Stimulated activated CD8-positive, alpha-beta memory T cell treated with anti-CD3 and anti-CD28 coated beads, Interleukin-4, amount 100 ng/mL, for 48 hours (primary cell): ENCODE measurements at places on chromosomes 13 and 19.

- no peak for DNase-seq
Measured at GRCh38 chr19:5134691-5135090, 165.8 kb downstream of the KDM4B start.

GRCh38 chr19:29855087-29855486 is 43.3 kb downstream of the CCNE1 start:
- no peak for DNase-seq

- DNase-seq: no peak
Measured at GRCh38 chr19:6706633-6706958, 13.9 kb downstream of the C3 start.

DNA sequence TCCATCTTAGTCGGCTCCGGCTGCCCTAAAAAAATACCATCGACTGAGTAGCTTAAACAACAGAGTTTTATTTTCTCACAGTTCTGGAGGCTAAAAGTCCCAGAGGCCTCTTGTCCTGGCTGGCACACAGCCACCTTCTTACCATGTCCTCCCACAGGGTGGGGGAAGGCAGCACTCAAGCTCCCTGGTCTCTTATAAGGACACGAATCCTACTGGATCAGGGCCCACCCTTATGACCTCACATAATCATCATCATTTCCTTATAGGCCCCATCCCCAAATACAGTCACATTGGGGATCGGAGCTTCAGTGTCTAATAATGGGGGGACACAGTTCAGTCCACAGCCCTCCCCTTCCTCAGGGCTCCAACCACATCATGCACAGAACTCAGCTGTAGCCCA is 2.6 kb upstream of the TUBA3C start:
- DNase-seq: no peak

GRCh38 chr13:38687246-38688229 is 661 bp downstream of the FREM2 start:
- no peak for DNase-seq

DNA sequence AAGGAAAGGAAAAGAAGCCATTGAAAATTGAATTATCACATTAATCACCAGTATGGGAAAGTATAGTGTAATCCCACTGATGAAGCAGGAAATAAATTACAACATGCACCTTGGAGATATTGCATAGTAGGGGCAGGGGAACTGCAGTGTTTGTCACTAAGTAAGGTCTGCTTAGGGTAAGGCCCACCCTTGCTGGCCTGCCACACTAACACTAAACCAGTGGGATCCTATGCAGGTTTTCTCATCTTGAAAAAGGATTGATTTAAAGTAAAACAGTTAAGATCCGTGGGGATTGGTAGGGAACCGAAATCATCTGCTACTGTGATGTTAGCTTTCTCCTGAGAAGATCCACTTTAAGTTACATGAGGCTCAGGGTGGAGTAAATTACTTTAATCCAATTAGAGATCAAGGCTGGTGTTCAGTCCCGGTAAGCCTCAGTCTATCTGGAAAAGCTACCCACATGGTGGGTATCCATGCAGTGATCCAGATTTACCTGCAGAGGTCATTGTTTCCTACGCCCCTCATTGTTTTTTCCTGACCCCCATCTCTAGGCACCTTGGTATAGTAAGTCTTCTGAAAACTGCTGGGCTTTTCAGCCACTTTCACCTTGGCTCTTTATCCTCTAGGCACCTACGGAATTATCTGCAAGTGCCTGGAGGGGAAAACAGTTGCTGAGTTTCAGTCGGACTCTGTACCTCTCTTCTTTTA is 1014.9 kb upstream of the ATXN8OS start:
- DNase-seq: no peak

DNA sequence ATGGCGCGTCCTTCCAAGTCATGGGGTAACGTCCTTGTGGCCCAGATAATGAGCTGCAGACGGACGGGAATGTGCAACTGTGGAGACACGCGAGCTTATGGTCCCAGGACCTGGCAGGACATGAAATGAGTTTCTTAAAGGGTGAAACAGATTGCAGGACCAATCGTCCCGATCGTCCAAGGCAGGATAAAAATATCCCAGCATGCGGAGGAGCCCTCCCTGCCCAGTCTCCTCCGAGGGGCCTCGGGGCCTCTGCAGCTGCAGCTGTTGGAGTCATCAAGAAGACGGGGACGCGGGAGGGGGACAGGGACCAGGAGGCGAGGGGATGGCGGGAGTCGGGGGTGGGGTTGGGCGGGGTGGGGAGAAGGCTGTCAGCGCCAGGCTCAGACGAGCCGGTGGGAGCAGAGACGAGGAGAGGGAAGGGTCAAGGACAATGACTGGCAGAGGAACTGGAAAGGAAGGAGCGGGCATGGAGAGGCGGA is 14.4 kb upstream of the GARIN5A start:
- no peak for DNase-seq

GRCh38 chr13:112647256-112647655 is 42.6 kb upstream of the ATP11A start:
- no peak for DNase-seq

DNA sequence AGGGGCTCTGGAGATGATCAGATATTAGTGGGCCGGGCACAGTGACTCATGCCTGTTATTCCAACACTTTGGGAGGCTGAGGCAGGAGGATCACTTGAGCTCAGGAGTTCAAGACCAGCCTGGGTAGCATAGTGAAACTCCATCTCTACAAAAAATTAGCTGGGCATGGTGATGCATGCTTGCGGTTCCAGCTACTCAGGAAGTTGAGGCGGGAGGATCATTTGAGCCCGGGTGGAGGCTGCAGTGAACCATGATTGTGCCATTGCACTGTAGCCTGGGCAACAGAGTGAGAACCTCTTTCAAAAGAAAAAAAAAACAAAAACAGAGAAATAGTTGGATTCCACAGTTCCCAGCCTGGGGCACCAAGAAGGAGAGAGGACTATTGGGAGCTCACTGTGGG is 17.9 kb upstream of the SHFL start:
- DNase-seq: no peak

- DNase-seq: no peak
Measured at GRCh38 chr13:97011446-97012131, 17.3 kb upstream of the OXGR1 start.

- DNase-seq: no peak
Measured at GRCh38 chr13:42798118-42798517, 16.7 kb downstream of the FAM216B start.

DNA sequence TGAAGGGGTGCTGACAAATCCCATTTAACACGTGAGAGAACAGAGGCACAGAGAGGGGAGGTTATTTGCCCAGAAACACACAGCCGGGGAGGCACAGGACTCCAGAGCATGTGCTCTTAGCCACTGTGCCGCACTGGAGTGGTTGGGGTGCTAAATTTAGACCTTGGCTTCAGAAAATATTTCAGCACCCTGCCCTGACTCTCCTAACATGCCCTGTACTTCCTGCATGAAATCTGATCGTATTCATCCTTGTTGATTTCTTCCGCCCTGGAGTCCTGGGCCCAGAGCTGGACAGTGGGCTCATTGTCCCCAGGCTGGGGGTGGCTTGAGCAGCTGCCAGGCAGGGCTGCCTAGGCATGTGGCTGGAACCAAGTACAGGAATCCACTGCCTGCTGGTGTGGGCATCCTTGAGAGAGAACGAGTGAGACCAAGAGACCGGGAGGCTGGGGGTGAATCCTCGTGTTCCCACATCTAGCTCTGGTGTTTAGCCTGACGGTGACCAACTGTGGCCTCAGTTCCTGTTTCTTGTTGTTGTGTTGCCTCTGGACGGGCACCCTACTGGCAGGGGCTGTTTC is 5.3 kb downstream of the SLC27A1 start:
- DNase-seq: no peak

GRCh38 chr19:33096005-33096404 is 15.0 kb downstream of the GPATCH1 start:
- DNase-seq: no peak

DNA sequence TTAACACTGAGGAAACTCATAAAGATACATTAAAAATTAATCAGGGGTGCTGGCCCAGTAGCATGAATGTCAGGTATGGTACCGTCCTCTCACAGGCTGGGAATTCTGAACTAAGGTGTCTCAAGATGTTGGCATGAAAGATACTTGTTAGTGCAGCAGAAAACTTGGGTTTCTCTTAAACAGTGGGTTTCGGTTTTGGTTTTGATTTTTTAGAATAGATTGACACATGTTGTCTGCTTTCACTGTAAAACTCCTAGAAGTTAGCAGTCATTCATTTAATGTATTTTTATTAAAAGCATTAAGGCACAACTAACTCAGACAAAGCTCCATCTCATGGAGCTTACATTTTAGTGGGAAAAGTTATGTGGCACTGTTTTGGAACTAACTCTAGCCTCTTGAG is 3.5 kb upstream of the OBI1 start:
- DNase-seq: no peak

- no peak for DNase-seq
Measured at GRCh38 chr19:52211203-52211602, 21.4 kb downstream of the PPP2R1A start.

DNA sequence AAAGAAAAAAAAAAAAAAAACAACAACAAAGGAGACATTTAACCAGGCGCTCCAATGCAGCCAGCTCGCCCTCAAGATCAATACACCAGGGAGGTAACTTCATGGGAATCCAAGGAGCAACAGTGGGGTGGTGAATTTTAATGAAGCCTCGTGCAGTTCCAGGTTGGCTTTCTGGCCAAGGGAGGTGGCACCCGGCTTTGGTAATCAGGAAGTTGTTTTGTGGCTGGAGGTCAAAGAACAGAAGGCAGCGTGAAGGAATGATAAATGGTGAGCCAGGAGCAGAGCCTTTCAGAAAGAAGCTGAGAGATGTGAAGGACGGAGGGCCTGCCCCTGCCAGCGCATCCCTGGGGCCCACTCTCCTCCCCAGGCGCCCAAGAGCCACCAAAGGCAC is 188.2 kb upstream of the TSC22D1 start:
- DNase-seq: no peak

GRCh38 chr13:40552895-40553294 is 113.5 kb downstream of the FOXO1 start:
- DNase-seq: no peak

- no peak for DNase-seq
Measured at GRCh38 chr19:14339741-14340140, 41.5 kb upstream of the ADGRE5 start.

DNA sequence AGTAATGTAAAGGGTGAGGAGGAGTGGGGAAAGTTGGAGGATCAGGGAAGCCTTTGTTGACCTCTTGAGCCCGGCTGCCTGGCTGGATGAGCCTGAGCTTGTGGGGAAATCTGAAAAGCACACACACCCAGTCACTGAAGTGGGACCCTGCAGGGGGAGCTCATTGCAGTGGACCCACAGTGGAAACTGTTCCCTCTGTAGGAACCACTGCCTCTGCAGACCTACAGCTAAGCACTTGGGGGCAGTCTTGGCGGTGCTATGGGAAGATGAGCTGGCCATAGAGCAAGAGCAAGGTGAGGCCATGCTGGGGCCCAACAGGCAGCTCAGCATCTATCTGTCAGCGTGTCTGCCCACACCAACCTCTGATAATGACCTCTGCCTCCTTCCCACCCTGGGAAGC is 294.8 kb downstream of the TSHZ3 start:
- DNase-seq: peak; percentile 45

GRCh38 chr13:33817513-33817900 is 442 bp upstream of the RFC3 start:
- DNase-seq: no peak

- no peak for DNase-seq
Measured at GRCh38 chr13:51475727-51476501, 23.1 kb upstream of the INTS6 start.

GRCh38 chr13:84739021-84739420 is 856.7 kb upstream of the SLITRK1 start:
- no peak for DNase-seq

- peak; percentile 38 for DNase-seq
Measured at GRCh38 chr13:111177081-111177711, 62.1 kb downstream of the ARHGEF7 start.

DNA sequence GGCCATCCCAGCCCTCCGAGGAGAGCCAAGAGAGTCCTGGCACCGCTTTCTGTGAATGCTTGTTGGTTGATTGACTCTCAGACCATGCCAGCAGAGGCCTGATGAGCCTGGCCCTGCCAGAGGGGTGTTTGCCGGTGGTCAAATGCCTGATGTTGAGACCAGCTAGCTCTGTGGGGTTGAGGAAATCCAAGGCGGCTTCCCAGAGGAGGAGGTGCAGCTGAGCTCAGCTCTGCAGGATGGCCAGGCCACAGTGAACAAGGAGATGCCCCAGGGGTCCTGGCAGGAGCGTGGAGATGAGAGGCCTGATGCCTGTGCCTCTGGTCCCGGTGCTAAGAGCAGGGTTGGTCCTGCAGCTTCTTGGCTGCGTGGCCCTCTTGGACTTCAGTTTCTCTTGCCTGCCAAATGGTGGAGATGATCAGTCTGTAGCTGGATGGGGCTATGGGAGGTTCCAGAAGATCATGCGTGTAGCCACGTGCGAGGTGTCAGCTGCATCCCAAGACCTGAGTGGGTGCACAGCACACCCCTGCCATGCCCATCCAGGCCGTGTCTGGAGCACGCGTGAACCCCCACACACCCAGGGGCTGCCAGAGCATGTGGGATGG is 16.8 kb downstream of the NFIC start:
- no peak for DNase-seq

DNA sequence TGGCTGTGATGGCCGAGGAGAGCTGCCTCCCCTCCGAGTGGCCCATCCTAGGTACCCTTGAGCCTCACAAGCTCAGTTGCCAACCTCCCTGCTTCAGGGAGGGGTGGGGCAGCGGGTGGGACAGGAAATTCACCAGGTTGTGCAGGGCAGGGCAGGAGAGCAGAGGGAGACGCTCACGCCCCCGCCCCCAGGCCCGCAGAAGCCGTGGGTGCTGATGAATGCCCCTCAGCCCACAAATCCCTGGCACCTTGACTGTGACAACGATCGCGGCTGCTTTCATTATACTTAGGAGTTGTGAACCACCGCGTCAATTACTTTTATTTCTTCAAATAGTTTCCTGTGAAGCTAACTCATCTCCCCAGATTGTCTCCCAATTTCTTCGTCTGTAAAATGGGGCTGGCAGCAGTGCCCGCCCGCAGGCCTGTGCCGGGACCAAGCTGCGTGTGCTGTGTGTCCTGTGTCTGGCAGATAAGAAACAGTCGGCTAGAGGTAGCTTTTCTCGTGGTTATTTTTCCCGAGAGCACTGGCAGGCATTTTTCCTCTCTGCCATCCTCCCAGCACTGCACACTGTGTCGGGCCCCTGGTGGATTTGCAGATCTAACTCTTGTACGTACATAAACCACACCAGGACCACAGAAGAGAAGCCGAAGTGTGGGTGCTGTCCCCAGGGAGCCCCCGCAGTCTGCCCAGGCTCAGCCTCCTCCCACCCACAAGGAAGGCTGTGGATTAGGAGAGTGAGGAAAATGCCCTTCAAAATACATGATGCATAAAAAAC is 7.9 kb upstream of the RASA3 start:
- peak; percentile 46 for DNase-seq

GRCh38 chr19:21848706-21849105 is 12.7 kb upstream of the ZNF43 start:
- no peak for DNase-seq

DNA sequence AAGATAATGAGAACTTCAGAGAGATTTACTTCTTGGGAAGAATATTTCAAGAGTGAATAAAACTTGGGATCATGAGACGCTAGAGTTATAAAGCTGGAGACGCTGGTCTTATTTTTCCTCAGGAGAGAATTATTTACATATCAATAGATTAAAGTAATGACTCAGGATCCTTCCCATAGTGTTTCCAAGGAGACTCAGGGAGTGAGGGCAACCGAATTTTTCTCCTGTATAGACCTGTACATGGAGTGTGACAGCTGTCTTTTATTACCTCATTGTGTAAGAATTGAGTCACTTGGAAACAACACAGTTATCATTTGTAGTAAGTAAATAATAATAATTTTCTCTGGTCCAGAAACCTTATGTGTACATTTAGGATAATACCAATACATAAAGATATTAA is 1905.5 kb downstream of the OLFM4 start:
- no peak for DNase-seq
